ENCODE measurements at places on chromosomes 1 and 21. TPM values are rescaled to one million over a fixed set of nuclear protein-coding genes. Genes with fewer than 3 reads are reported as not detected.

The BCL2L15 gene
- 0.33 TPM for total RNA-seq

The NHLH1 gene
- 0.18 TPM for total RNA-seq

The ZNF593OS gene
- total RNA-seq: not detected

DNA sequence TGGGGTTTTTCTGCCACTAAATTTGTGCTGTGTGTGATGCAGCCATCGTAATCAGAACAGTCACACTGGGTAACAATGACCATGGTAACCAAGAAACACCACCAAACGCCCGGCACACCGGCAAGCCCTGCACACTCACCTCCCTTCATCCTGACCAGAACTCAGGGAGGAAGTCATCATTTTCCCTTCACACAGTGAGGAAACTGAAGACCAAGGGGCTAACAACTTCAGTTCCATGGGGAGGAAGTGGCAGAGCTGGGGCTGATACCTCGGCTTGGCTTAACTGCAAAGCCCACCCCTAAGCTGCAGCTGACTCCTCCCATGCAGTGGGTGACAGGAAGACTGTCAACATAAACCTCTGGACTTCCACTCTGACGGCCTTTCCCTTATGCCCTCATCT lies 69.3 kb upstream of the BCAR3 start:
- peaks cover 17% of the 10 kb centered on the region for H3K4me1 ChIP-seq
- no peak for DNase-seq
- H3K4me3 ChIP-seq: no peak overlapping the region
- peaks cover 7% of the 10 kb centered on the region for H3K36me3 ChIP-seq
- no peak overlapping the region for H3K27ac ChIP-seq

DNA sequence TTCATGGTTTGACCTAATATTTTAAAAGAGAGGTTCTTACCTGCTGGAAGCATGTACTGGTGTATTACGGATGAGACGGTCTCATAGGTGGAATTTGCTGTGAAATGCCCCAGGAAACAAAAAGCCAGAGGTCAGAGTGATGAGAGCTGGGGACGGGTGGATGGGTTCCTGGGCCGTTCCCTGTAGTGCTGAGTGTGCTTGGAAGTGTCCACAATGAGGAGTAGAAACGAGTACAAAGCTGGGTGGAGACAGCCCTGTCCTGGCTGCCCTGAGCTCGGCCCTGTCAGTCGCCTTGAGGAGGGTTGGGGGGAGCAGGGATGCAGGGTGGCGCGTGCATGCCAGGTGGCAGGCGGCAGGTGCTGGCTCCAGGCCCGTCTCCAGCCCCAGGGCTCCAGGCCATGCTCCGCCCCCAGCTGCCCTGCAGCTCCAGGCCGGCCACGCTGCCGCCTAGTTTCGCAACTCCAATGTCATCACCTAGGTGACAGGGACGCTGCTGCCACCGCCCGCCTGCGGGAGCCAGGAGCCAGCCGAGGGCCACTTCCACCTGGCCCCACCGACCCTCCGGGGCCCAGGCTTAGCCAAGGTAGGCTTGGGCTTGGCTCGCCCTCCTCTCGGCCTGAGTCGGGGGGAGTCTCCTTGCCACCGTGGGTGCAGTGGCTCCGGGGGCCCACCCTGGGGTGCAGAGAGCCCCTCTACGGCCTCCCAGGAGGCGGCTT lies 16.4 kb downstream of the TP73 start:
- DNase-seq: peak; percentile 86
- no peak overlapping the region for H3K4me3 ChIP-seq
- H3K4me1 ChIP-seq: peaks cover 9% of the 10 kb centered on the region
- H3K36me3 ChIP-seq: no peaks in the 10 kb centered on the region
- H3K27ac ChIP-seq: no peak overlapping the region

DNA sequence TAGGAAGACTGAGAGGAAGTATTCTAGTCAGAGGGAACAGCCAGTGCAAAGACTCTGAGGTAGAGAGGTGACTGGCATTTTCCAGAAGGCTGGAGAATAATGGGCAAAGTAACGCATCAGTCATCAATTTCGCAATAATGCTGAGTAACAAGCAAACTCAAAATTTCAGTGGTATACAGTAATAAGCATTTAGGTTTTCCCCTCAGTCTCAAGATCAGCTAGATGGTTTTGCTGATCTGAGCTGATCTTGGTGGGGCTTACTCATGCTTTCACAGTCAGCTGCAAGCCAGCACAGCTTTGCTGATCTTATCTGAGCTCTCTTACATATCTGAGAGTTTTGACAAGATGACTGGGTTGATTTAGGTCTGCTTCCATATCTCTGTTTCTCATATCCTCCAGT lies 108.7 kb downstream of the TSEN15 start:
- H3K27me3 ChIP-seq: no peaks in the 10 kb centered on the region
- H3K4me3 ChIP-seq: no peak overlapping the region
- peaks cover 29% of the 10 kb centered on the region for H3K4me1 ChIP-seq

DNA sequence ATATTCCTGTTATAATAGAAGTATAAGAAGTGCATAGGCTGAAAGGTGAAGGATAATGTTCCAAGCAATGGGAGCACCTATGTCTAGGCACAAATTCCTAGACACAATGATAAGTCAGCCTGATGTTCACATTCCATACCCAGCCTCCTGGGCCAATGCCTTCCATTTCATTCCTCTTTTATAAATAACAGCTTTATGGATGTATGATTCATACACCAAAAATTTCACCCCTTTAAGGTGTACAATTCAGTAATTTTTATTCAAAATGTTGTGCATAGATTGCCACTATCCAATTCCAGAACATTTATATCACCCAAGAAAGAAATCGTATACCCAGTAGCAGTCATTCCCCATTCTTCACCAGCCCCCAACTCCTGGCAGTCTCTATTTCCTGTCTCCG lies 118.8 kb downstream of the BRINP2 start:
- no peak overlapping the region for H3K27ac ChIP-seq
- H3K36me3 ChIP-seq: no peaks in the 10 kb centered on the region
- peaks cover 36% of the 10 kb centered on the region for H3K27me3 ChIP-seq
- H3K4me3 ChIP-seq: no peak overlapping the region

GRCh38 chr1:51253691-51254090 lies 17.6 kb downstream of the RNF11 start:
- no peaks in the 10 kb centered on the region for H3K27me3 ChIP-seq
- H3K27ac ChIP-seq: peak overlapping the region; percentile 74
- peaks cover 44% of the 10 kb centered on the region for H3K4me1 ChIP-seq

- no peak for DNase-seq
- H3K27me3 ChIP-seq: no peaks in the 10 kb centered on the region
- no peak overlapping the region for H3K4me3 ChIP-seq
- peaks cover 83% of the 10 kb centered on the region for H3K4me1 ChIP-seq
- no peak overlapping the region for H3K27ac ChIP-seq
- no peaks in the 10 kb centered on the region for H3K36me3 ChIP-seq
Observed at GRCh38 chr1:15953791-15954241, 22.1 kb downstream of the ZBTB17 start.
